ENCODE measurements at places on chromosomes 3 and 15.

GRCh38 chr3:171810629-171811294 is 479 bp upstream of the PLD1 start:
- DNase-seq, result no peak

DNA sequence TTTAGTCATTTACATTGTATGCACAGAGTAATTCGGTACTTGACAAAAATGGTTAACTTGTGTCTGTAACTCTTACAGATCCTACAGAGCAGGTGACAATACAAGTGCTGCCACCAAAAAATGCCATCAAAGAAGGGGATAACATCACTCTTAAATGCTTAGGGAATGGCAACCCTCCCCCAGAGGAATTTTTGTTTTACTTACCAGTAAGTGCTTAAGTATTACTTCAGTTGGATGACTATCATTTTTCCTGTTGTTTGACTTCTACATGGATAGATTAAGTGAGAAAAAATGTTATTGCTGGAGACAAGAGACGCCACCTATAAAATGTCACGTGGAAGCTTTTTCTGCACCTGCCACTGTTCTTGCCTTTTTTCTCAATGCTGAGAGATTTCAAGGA is 173.2 kb downstream of the ALCAM start:
- no peak for DNase-seq

DNA sequence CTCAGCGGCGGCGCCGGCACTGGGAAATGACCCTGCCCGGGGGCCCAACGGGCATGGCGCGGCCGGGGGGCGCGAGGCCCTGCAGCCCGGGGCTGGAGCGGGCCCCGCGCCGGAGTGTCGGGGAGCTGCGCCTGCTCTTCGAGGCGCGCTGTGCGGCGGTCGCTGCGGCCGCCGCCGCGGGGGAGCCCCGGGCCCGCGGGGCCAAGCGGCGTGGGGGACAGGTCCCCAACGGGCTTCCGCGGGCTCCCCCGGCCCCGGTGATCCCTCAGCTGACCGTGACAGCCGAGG is 172 bp downstream of the ITPKA start:
- no peak for DNase-seq

DNA sequence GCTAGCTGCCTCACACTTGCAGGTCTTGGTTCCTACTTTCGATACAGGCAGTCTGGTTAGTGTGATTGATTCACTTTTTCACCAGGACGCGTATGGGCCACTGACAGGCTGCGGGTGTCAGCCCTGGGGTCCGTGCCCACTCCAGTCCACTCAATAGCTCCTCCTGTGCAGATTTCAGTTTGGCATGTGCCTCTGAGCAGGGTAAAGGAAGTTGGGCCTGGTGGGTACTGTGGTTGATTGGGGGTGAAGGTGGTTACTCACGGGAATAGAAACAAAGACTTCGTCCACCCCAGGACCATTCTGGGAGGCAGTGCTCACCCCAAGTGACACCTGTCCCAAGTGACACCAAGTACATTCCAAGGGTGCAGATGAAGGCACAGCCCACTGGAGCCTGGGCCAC is 62.3 kb downstream of the EPHB1 start:
- no peak for DNase-seq

GRCh38 chr3:72307438-72308115 is 522.6 kb upstream of the PROK2 start:
- DNase-seq, result no peak
